Right hindlimb (tissue), 1 donor: ENCODE measurements at places on chromosomes 7 and 10.

GRCh38 chr10:13707156-13707881 lies 120.6 kb downstream of the PRPF18 start:
- peak; percentile 95 for DNase-seq

GRCh38 chr7:89772276-89772675 lies 382.0 kb upstream of the STEAP1 start:
- no peak for DNase-seq

DNA sequence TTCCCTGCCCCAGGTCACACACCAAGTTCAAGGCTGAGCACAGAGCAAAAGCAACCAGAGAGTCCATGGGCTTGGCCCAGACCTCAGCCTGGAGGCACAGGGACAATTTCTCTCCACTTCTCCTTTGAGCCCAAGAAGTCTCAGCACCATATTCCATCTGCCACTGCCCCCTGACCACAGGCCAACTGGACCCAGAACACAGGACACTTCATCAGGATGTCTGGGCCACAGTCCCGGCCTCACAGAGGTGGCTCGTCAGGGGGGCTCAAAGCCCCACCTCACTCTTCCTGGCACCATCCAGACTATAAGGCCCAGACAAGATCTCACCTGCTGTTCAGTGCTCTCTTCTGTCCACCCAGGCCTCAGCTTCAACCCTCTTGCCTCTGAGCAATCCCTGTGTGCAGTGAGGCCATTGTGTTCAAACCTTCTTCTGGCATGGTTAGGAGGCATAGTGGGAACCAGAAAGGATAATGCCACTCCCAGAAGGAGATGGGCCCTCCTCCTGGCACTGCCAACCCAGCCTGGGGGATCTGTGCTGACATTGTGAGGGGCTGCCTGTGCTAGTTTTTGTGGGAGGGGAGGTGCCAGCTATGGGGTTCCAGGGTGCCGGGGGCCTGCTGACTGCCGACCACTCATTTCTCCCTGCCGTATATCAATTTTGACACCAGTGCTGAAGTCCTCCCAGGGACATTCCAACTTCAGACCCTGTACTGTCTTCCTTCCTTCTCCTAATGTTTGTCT lies 49.7 kb upstream of the ANTXRL start:
- no peak for DNase-seq

GRCh38 chr10:125953778-125954385 lies 57.5 kb downstream of the FANK1 start:
- DNase-seq, result no peak

DNA sequence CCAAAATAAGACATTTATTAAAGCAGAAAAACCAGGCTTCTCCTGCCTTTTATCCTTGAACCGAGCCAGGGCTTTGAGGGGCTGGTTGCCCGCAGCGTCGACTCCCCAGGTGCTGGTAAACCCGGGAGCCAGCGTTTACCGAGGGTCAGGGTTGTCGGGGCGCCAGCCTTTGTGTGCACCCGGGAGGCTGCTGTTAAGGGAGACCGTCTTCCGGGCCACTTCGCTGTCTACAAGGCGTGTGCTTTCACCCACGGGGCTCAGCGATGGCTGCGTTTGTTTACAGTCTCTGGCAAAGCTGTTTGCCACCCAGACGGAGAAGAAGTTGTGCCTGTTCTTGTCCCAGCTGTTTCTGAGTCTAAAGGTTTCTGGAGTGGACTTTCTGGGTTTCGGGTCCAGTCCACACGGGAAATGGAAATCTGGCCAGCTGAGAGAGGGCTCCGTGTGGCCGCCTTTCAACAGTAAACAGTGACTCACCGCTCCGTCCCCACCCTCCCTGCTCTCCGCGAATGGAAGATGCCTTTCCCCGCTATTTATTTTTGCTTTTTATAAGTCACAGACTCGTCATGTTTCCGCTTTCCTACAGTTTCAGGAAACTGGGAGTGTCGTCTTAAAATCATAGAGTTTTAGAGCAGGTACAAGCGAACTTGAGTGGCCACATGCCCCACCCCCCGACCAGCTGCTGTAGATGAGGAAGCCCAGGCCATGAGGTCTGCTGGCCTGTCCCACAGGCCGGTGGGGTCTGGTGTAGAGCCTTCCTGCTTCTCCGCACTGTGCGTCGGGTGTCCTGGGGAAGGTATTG lies 2.2 kb downstream of the MAFK start:
- DNase-seq, result peak; percentile 73

GRCh38 chr7:93515144-93515543 lies 59.4 kb downstream of the CALCR start:
- no peak for DNase-seq

DNA sequence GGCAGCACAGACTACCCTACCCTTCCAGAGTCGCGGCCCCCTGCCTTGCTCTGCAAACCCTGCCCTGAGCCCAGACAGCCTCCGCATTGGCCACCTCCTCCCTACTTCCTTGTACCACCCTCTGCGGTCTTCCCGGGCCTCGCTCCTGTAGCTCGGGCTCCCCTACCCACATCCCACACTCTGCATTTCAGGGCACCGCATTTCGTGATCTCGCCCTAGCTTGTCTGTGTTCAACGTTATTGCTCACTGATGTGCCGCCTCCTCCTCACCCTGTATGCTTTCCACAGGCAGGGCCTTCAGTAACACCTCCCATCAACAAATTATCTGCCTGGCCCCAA lies 6.6 kb downstream of the PDIA4 start:
- no peak for DNase-seq

- no peak for DNase-seq
Measured at GRCh38 chr7:105825371-105825770, 51.0 kb downstream of the ATXN7L1 start.

DNA sequence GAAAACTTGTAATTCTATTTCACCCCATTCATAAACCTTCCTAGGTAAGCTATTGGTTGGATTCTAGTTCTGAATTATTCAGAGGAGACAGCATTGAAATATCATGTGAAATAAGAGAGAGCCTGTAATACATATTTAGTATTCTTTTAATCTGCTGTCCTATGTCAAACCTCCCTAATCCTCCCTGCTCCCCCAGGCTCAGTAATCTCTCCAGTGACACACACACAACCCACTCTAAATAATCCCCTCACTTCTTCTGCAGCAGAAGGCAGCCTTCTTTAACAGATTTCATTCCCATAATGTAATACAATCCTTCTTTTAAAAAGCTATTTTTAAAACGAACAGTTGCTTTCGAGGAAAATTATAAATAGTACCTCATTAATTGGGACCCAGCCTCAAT lies 639.7 kb upstream of the AUTS2 start:
- DNase-seq, result no peak

GRCh38 chr7:16462431-16462889 lies 3.1 kb downstream of the SOSTDC1 start:
- DNase-seq, result peak; percentile 62

DNA sequence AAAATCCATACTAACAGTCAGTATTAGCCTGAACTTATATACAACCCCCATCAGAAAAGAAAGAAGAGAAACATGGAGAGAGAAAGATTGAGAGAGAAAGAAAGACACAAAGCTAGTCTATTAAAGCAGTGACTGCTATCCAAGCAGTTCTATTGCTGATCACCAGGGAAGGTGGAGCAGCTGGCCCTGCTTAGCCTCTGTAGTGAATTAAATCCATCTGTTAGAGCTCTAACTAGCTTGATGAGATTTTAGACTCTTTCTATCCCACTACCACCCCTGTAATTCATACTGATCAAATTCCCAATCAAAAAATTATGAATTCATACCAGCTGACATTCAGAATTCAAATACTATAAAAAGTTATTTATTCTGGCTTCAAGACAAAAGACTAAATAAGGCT lies 486.0 kb upstream of the LRRN3 start:
- no peak for DNase-seq

- no peak for DNase-seq
Measured at GRCh38 chr10:108685863-108686531, 1237.3 kb downstream of the XPNPEP1 start.

DNA sequence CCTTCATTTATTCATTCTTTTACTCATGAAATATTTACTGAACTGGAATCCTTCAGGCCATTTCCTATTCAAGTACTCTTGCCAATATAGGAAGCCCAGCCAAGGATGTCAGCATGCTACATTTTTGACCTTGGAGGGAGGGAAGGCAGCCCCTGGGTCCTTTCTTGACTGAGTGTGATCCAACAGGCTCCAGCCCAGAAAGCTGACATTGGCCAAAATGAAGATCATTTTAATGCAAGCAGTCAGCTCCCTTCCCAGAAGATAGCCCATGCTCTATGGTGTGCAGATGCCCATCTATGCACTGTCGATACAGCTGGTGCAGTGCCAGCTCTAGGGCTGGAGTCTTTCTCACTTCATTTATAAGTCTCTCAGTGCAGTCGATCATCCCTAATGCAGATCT lies 646.0 kb downstream of the KCNMA1 start:
- peak; percentile 75 for DNase-seq

DNA sequence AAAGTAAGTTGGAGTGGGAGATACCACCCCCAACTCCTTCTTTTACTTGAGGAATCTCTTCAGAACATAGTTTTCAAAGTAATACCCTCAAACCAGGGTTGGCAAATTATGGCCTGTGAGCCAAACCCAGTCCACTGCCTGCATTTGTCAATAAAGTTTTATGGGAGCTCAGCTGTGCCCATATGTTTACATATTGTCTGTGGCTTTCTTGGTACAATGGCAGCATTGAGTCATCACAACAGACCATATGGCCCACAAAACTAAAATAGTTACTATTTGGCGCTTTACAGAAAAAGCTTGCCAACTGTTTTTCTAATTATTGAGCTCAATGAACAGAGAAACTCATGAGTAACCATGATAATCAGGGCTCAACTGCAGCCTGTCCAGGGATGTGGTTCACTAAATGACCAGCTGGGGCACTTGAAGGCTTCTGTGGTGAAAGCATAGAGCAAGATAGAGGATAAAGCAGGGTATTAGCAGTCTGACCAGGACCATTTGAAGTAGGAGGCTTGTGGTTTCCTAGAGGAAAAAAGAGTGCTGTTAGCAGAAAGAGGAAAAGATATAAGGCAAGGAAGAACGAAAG lies 196.0 kb upstream of the GRB10 start:
- no peak for DNase-seq

DNA sequence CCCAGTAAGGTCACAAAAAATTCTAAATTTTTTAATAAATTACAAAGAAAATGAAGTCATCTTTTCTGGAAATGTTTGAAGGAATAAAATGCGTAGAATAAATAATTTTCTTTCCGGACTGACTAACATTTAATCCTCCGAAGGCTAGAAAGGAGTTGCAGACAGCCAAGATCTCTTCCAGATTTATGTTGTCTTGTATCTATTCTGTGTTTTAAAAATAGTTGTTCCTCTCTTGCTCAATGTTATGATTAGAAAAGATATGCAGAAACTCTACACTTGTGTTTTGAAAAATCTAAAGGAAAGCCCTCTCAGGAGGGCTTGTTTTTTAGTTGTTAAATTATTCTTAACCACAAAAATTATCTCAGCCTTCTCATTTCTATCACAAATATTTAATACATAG lies 70.7 kb downstream of the MACC1 start:
- DNase-seq, result no peak

DNA sequence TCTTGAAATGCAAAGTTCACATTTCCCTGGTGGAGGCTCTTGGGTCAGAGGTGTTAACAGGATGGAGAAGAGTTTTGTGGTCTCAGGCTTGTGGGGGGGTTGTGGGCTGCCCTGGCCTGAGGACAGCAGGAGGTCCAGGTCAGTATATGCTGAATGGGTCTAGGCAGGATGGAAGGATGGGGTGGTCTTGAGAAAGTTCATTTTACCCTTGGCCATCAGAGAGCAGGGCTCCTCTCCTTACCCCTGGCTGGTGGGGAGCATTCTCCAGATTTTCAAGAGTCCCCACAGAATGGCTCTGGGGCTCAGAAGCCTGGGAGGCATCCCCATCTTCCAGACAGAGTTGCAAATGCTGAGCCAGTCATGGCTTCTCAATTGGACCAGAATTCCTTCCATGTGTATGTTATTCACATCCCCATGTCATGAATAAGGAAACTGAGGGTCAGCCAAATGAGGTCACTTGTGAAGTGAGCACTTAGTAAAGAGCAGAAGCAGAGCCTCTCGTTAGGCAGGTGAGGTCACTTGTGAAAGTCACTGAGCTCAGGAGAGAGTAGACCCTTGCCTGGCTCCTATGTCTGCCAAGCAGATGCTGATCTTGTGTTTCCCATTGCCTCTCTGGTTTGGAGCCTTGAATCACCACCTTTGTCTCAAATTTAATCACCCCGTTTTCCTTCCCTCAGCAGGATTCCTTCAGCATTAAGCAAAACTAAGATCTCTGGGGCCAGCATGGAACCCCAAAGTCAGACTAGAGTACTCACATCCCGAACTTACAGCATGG lies 33.0 kb downstream of the MBL2 start:
- DNase-seq, result no peak

DNA sequence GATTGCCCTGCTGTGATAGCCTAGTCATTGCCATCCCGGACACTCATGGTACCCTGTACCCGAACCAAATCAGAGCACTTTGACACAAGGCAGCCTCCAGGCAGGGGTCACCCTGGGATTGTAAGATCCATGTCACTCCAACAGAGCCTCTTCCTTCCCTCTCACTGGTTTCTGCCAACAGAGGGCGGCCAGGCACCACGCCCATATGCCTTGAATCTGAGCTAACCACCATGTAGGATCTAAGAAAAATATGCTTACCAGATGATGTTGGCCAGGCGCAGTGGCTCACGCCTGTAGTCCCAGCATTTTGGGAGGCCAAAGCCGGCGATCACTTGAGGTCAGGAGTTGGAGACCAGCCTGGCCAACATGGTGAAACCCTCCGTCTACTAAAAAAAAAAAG lies 389.2 kb upstream of the KLF6 start:
- no peak for DNase-seq

GRCh38 chr7:88202278-88202677 lies 17.6 kb downstream of the SRI start:
- DNase-seq, result no peak

- DNase-seq, result no peak
Measured at GRCh38 chr7:111852081-111852480, 289.8 kb upstream of the IMMP2L start.

DNA sequence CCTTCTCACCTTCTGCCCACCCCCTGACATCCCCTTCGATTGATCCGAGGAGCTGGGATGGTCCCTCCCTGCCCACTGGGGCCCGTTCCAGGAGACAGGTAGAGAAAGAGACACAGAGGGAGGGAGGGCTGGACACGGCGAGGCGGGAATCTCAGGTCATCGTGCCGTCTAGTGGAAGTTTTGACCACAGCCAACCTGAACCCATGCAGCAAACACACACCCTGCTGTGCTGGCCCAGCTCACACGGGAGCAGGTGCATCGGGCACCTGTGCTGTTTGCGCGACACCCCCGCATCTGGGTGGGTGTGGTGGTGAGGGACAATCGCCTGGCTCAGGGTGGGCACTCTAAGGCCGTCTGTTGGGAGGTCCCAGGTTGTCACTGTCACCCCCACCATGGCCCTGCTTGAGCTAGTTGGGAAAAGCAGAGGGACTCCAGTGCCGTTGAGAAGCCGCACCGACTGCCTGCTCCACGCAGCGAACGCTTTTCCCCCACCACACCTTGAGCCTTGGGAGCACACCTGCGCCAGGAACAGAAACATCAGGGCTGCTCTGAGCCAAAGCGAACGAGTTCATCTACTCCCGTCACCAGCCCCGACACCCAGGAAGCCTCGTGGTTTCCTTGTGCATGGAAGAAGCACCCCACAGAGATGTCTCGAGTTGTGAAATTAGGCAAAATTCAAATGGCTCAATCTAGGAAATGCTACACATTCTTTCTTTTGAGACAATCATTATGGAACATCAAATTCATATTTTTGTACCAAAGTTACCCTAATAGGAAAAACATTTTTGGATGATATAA lies 285.8 kb downstream of the DNAJB6 start:
- no peak for DNase-seq

- no peak for DNase-seq
Measured at GRCh38 chr7:38757931-38758330, 126.8 kb upstream of the AMPH start.

GRCh38 chr10:58778966-58779365 lies 266.3 kb downstream of the BICC1 start:
- DNase-seq, result no peak

- peak; percentile 51 for DNase-seq
Measured at GRCh38 chr7:131557652-131558385, 1.4 kb upstream of the PODXL start.
